Astrocyte of the spinal cord (primary cell): ENCODE measurements at places on chromosomes 4 and X.
A peak's percentile ranks its signal among the peaks of the same experiment; 100 is the strongest.

- DNase-seq: peak; percentile 35
These were observed 3.5 kb downstream of the MND1 start for GRCh38 chr4:153348006-153348405.

DNA sequence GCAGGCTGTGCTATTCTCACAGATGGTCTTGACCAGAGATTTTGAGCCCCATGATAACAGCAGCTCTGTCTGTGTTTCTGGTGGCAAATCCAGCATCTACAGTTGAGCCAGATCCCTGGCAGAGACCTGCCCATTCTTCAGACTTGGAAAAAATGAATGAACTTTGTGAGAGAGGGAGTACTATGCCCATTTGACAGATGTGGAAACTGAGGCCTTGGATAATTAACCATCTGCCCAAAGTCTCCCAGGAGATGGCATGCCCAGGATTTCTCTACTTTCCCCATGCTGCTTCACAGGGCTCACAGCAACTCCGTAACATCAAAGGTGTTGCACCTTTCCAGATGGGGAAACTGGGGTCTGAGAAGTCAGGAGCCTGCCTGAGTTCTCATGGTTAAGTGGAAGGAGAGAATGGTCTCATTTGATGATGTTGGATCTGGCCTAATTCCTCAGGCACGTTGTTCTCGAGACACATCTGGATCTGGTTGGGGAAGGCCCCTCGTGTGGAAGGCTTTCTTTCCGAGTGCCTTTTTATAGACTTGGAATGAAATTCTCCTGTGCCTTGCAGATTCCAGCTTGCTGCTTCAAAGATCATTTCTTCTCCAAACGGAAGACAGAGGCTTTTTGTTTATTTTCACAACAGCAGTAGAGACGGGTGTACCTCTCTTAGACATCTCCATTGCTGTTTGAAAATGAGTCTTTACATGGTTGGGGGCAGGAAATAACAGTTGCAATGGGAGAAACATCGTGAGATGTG lies 73.3 kb upstream of the STX18 start:
- peak; percentile 60 for DNase-seq

- DNase-seq: no peak
These were observed 8.5 kb downstream of the PITX2 start for GRCh38 chr4:110614173-110614963.

DNA sequence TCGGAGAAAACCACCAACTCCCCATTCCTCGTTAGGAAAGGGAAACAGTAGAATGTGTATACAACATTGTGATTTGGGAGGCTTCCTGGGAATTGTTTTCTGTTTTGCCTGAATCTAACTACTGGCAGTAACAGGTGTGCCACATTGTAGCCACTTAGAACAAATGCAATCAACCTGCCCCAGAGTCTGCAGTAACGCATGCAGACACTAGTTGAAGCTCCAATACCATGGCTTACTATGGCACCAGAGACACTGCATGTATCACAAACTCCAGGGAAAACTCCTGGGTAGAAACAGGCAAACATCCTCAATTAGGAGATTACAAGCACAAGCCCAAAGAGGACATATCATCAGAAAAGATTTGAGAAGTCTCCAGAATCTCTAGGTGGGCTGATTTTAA lies 154.2 kb upstream of the NEIL3 start:
- DNase-seq: no peak

- no peak for DNase-seq
These were observed 78.9 kb upstream of the ZCCHC13 start for GRCh38 chrX:74225111-74225510.

DNA sequence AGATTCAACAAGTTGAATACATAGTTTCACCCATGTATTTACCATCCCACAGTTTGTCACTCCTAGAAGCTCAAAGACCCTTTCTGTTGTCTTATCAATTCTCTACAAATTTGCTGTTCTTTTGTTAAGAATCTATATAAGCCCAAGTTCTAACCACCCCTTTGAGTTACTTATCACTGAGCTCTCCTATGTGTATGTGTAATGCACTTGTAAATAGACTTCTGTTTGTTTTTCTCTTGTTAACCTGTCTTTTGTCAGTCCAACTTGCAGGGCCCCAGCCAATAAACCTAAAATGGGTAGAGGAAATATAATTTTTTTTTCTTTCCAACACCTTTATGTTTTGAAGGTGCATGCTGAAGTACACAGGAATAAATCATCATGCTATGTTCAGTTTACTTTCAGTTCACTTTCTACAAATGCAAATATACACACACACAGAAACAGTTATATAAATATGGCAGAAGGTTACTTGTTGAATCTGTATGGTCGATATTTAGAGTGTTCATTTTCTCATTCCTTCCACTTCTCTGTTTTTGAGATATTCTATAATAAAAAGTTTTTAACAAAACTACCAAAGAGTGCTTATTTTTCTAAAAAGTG lies 22.3 kb upstream of the CLOCK start:
- DNase-seq: no peak

DNA sequence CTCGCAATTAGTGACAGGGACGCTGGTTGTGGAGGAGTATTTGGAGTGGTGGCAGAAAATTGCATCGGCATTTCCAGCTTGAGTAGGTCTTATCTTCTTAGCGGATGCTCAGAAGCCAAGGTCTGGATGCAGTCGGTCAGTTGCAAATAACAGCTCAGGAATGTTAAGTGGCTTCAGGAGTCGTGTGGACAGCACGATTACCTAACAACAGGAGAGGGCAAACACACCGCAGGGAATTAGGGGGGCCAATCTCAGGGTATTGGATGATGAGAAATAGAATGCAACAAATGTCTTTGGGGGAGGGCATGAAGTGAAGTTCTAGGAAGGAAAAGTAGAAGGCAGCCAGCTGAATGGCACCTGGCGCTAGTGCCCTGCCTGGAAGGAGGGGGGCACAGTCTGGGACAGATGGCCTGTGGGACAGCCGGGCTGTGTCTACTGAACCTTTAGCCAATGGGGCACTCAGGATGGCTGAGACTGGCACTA lies 11.8 kb downstream of the RASL11B start:
- DNase-seq: peak; percentile 9

DNA sequence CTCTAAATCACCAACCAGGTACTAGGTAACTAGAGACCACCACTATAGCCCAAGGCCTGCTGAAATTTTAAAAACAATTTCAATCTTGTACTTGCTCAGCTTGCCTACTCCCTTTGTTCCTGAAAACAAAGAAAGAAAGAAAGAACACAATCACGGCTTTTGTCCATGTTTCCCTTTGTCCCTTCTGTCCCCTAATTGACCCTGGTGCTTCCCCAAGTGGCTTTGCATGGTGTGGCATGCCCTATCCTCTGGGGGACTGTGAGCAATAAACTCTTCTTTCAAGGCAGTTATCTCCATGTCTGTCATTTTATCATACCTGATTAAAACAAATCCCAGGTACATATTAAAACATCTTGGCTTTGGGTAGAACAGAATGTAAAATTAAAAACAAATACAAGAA lies 94.8 kb downstream of the ARSJ start:
- DNase-seq: no peak

- peak; percentile 49 for DNase-seq
These were observed 188.0 kb downstream of the STIM2 start for GRCh38 chr4:27048429-27049238.

DNA sequence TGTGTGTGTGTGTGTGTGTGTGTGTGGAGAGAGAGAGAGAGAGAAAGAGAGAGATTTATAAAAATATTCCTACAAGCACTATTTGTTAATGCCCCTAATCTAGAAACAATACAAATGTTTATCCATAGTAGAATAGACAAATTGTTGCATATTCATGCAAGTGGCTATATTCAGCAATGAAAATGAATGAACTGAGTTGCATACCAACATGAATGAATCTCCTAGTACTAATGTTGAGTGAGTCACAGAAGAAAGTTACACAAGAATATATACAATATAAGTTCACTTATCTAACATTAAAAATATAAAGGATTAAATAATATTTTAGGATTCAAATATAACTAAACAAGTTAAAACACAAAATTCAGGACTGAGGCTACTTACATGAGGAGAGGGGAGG lies 456.8 kb upstream of the AMOT start:
- no peak for DNase-seq

- no peak for DNase-seq
These were observed 619.2 kb upstream of the GNPDA2 start for GRCh38 chr4:45345558-45345957.

DNA sequence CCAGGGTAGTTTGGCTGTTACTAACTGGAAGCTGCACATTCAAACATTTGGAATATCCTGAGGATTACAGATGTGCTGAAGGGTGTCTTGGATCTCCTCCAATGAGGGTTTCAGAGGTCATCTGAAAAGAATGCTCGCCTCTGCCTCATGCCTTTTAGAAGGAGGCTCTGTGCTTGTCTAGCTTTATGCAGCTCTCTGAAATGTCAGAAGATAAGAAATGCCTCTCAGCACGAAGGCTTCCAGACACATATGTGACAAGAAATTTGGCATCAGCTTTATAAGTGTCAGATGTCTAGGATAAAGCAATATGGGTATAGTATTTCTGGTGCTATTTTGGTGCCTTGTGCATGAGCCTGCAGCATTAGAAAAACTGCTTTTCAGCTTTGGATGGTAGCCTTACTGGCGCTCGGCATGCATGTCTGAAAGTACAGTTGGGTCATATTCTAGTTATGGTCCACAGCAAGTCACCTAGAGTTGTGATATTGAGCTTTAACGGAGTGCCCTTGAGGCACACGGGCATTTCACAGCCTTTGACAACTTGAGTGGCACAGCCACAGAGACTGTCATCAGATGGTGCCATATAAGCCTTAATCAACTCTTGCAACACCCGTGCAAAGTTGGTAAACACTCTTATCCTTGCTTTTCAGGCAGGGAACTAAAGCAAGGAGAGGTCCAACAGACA lies 70.8 kb upstream of the PGRMC2 start:
- DNase-seq: peak; percentile 26

DNA sequence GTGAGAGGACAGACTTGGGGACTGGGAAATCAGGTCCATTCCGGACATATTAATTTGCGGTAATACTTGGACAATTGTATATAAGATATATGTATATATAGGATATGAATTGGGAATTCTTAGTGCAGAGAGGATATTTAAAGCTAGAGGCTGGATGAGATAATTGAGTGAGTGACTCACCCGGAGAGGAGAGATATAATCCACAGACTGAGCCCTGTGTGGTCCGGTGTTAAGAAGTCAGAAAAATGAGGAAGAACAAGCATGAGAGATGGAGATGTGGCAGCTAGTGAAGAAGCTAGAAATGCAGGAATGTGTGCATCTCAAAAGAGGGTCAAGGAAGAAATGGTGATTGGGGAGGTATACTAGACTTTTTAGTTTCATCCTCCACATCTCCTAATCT lies 336.2 kb downstream of the SLC7A11 start:
- DNase-seq: peak; percentile 5

GRCh38 chrX:11597479-11597878 lies 68.2 kb downstream of the ARHGAP6 start:
- no peak for DNase-seq

DNA sequence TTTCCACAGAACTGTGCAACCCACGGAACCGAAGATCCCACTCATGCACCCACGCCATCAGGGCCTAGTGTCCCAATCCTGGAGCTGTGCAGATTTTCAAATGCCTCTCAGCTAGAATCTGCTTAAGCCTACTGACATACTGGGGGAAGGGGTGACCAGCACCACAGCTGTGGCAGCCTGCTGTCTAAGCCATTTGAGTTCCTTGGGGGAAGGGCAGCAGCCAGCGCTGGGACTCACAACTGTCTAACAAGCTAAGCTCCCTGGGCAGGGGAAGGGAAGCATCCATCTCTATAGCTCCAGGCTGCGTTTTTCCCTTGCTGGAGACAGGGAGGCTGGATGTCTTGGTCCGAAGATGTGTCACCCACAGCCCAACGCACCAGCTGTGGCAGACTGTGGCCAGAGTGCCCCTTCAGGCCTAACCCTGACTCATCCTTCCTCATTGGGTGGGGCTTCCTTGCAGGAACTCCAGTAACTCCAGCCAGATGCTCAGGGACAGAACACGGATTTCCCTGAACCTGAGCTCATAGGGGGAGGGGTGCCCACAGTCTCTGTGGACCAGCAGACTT lies 194.8 kb downstream of the CHRDL1 start:
- no peak for DNase-seq

GRCh38 chr4:34486461-34487363 lies 1757.6 kb downstream of the ARAP2 start:
- DNase-seq: no peak

DNA sequence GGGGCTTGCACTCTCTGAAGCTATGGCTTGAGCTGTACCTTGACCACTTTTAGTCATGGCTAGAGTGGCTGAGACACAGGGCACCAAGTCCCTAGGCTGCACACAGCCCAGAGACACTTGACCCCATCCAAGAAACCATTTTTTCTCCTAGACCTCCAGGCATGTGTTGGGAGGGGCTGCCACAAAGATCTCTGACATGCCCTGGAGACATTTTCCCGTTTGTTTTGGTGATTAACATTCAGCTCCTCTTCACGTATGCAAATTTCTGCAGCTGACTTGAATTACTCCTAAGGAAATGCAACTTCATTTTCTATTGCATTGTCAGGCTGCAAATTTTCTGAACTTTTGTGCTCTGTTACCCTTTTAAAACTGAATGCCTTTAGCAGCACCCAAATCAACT lies 142.6 kb downstream of the TECRL start:
- DNase-seq: no peak

- no peak for DNase-seq
These were observed 197.9 kb downstream of the PRDM5 start for GRCh38 chr4:120724656-120725055.

GRCh38 chr4:174654634-174655033 lies 132.3 kb upstream of the HPGD start:
- no peak for DNase-seq

GRCh38 chrX:39675619-39676018 lies 422.1 kb downstream of the BCOR start:
- DNase-seq: no peak

DNA sequence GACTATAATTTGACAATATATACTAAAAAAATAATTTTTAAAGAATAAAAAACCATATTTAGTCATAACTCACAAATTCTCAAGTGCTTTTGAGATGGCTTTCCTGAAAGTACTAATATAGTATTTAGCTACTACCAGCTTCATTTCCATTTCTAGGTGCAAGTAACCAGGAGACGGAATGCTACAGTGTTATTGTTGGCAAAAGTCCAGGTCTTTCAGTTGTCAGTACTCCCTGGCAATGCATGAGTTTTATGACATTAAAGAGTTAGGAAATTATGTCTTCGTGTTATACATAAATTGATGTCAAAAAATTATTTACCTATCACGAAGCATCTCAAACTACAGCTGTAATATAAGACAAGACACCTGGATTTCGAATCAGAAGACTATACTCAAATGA lies 45.0 kb downstream of the TMEM47 start:
- no peak for DNase-seq

DNA sequence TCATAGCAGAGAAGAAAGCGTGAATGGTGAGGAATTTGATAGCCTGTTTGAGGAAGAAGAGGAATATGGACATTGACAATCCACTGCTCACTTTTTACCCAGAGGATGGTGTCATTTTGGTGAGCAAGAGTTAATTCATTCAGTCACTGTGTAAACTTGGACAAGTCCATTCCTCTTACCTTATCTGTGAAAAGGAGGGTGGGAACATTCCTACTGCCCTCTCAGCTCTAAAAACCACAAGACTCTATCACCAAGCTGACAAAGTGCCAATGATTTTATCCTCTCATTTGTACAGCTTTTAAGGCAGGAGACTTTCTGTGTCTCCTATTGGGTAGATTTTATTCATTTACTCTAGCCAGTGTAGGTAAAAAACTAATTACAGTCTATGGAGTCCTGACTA lies 103.8 kb downstream of the LUZP4 start:
- peak; percentile 55 for DNase-seq
